ENCODE measurements at places on chromosomes 12 and 14. TPM values are rescaled to one million over a fixed set of nuclear protein-coding genes. Genes with fewer than 3 reads are reported as not detected.

PLEKHG7 gene
- not detected for total RNA-seq

ASCL1 gene
- total RNA-seq = 8.6 TPM

OTOGL gene
- total RNA-seq = 0.25 TPM

LRIG3 gene
- 12.3 TPM for total RNA-seq

L3HYPDH gene
- total RNA-seq = 20.2 TPM

NANOG gene
- total RNA-seq = not detected

ZNF140 gene
- 30.5 TPM for total RNA-seq

PTCSC3 gene
- total RNA-seq = not detected

EID3 gene
- total RNA-seq = 3.2 TPM

MMP14 gene
- total RNA-seq = 11.3 TPM

DPPA3 gene
- not detected for total RNA-seq

GPHN gene
- total RNA-seq = 82.4 TPM

CHMP4A gene
- total RNA-seq = 35.4 TPM

LRRC10 gene
- not detected for total RNA-seq

MEG3 gene
- 91.7 TPM for total RNA-seq

IRAK3 gene
- 5.4 TPM for total RNA-seq

MYL6 gene
- 442 TPM for total RNA-seq

CABP1 gene
- 1.5 TPM for total RNA-seq

FBRSL1 gene
- 43.5 TPM for total RNA-seq

RIN3 gene
- total RNA-seq = 0.74 TPM

PRIMA1 gene
- under 0.01 TPM for total RNA-seq

NAV3 gene
- total RNA-seq = 224 TPM

ZCCHC8 gene
- total RNA-seq = 25.6 TPM

ADAMTS20 gene
- 0.25 TPM for total RNA-seq

CISTR gene
- not detected for total RNA-seq

DNAI7 gene
- total RNA-seq = 3.9 TPM

PDZRN4 gene
- total RNA-seq = 41.1 TPM

DTX1 gene
- 34.9 TPM for total RNA-seq

TMEM116 gene
- total RNA-seq = 12.5 TPM

TMEM121 gene
- 20.2 TPM for total RNA-seq

MMP19 gene
- not detected for total RNA-seq

CAPZA3 gene
- total RNA-seq = not detected

BICDL1 gene
- 17.0 TPM for total RNA-seq

CNTN1 gene
- 376 TPM for total RNA-seq

STAC3 gene
- total RNA-seq = 0.25 TPM

CPNE8 gene
- total RNA-seq = 36.1 TPM

RD3L gene
- total RNA-seq = not detected

LIN52 gene
- 14.0 TPM for total RNA-seq

GLT1D1 gene
- total RNA-seq = 9.6 TPM

DHH gene
- under 0.01 TPM for total RNA-seq

MED13L gene
- total RNA-seq = 161 TPM

PLEKHH1 gene
- 6.9 TPM for total RNA-seq

APOLD1 gene
- 31.2 TPM for total RNA-seq

BAG5 gene
- total RNA-seq = 32.2 TPM
